ENCODE measurements at places on chromosomes 1 and 21. TPM values are rescaled to one million over a fixed set of nuclear protein-coding genes. Genes with fewer than 3 reads are reported as not detected.

- no peak overlapping the region for H3K27ac ChIP-seq
- H3K4me1 ChIP-seq: peaks cover 24% of the 10 kb centered on the region
- H3K36me3 ChIP-seq: no peaks in the 10 kb centered on the region
- H3K4me3 ChIP-seq: no peak overlapping the region
- peak; percentile 35 for DNase-seq
These were observed 167.7 kb upstream of the CSF3R start for GRCh38 chr1:36650200-36651065.

DNA sequence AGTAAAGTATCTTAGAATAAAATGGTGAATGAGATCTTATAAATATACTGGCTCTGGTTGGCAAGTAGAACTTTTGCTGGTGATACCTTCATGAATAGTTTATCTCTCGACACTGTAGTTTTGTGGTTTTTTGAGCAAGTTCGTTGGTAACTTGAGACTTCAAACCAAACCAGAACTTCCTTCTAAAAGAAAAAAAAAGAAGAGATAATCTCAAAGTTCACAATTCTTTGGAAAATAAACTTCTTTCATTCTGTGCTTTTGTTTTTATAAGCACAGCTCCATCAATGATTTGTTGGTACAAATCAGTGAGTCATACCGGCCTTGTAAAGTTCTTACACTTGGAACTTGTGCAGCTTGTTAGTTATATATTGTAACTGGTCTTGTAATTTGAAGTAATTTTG, 2.3 kb downstream of the HIPK1 start:
- H3K4me3 ChIP-seq: no peak overlapping the region
- no peaks in the 10 kb centered on the region for H3K36me3 ChIP-seq
- no peak for DNase-seq
- H3K27ac ChIP-seq: no peak overlapping the region

The SLC45A1 gene
- 3.3 TPM for total RNA-seq

The LSM10 gene
- total RNA-seq: 7.6 TPM

The SLC37A1 gene
- total RNA-seq: 8.4 TPM
